ENCODE measurements at places on chromosomes 2 and 18.

DNA sequence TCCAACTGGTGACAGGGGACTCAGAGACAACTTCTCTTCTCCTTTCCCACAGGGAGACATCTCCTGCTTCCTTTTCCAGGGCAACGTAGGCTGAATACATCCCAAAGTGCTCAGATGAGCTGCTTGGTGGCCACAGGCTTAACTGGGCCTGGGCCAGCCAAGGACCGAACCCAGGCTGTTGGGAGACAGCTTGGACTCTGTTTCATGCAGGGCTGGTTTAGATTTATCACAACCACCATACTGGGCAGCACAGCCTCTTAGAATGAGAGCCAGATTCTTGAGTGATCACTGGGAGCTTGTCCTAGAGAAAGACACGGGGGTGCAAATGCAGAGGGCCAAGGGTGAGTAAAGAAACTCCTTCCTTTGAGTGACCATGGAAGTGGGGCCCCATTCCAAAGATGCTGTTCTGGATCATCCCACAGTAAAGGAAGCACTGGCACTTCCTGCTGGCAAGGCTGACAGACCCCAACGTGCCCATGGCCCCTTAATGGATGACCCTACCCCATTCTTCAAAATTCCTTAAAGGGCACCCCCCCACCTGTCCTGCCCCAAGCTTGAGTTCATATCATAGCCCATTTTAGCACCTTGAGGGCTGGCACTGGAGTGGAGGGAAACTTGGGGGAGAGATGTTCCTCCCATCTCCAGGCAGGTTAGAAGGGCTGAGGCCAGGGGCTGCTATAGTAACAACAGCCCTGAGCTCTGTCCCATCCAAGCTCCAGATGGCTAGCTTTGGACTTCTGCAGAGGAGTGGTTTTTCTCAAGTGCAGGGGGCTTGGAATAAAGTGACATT lies 84.1 kb downstream of the CAPN13 start:
- DNase-seq: no peak

- DNase-seq: no peak
Measured at GRCh38 chr18:48785091-48785614, 165.6 kb downstream of the SMAD7 start.

DNA sequence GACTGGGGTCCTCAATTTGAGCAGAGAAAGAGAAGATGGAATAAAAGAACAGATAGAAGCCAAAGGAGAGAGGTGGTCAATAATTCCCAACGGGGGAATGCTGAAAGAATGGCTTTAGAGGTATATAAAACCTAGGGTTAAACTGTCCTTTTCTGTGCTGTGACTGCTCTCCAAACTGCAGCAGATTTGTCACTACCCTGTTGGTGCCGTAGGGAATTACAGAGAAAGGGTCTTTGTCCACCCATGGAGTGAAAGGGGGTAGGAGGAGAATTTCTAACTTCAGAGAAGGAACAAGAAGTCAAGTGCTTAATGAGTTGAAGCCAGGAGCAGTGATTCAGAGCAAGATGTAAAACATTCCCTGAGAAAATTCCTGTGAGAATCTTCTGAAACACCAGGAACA lies 486.5 kb downstream of the NUP35 start:
- no peak for DNase-seq

DNA sequence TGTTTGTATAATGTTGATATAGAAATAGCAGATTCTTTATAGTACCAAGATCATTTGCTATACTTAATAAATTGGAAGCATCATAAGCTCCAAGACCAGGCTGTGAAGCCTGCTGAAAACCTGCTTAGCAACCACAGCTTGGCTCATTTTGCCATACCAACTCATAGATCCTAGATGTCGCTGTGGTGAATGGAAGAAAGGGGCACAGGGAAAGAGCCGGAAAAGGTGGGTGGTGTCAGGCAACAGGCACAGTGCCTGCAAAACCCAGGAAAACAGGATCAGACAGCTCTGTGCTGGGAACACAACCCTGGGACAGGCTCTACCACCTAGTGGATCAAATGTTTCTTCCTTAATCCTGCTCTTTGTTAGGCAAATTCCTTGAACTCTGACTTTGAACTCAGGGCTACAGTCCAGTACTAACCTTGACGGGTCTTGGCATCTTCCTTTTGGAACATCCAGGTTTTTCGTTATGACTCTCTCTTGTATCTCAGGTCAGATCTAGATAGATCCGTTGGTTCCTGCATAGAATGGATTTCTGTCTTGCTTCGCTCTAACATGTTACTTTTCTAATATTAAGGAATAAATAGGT lies 31.6 kb downstream of the TWSG1 start:
- DNase-seq: peak; percentile 33

GRCh38 chr2:210966330-210966729 lies 409.9 kb downstream of the CPS1 start:
- no peak for DNase-seq

GRCh38 chr18:49976795-49977560 lies 163.6 kb upstream of the ACAA2 start:
- DNase-seq: no peak

DNA sequence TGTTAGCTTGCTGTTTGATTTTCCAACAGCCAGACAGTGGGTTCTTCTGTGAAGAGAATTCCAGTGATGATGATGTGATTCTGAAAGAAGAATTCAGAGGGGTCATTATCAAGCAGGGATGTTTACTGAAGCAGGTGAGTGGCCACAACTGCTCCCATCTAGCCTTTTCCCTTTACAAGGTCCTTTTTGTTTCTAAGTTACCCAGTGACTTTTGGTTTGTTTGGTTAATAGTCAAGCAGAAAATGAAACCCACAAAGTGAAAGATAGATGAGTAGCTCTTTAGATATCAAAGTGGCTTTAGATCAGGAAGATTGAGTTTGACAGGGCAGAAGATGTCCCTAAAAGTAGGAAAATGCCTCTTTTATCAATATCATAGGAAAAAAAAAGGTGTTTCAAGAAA lies 23.3 kb downstream of the PLEK start:
- DNase-seq: no peak

DNA sequence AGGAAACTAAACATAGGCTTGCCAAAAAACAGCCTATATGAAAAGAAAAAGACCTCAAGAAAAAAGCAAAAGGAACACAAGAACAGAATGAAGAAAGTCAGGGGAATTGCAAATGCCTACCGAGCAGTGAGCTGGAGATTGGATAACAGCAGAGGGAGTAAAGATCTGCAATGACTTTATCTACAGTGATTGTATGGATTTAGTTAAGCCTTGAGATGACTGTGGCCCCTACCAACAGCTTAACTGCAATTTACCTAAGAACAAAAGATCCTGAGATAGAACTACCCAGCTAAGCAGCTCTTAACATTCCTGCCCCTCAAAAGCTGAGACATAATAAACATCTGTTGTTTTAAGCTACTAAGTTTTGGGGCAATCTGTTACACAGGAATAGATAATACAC lies 20.5 kb downstream of the LNPK start:
- DNase-seq: no peak

DNA sequence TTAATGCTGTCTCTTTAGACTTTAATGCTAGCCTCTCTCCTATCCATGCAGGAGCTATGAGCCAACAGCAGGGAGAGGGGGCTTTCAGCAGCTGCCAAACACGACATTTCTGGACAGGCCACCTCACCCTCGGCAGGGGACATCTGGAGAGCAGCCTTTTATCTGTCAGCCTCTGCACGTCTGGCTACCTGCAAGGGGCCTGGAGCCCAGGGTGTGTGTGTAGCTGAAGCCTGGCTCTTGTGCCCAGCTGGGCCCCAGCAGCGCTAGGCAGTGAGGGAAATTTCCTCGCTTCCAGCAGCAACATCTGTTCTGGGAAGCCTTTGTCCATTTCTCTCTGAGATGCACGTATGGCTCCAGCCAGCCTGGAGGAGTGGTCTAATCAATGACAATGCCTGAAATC lies 728.7 kb upstream of the ID2 start:
- DNase-seq: peak; percentile 52

- no peak for DNase-seq
Measured at GRCh38 chr2:122683018-122683417, 927.6 kb downstream of the TSN start.

DNA sequence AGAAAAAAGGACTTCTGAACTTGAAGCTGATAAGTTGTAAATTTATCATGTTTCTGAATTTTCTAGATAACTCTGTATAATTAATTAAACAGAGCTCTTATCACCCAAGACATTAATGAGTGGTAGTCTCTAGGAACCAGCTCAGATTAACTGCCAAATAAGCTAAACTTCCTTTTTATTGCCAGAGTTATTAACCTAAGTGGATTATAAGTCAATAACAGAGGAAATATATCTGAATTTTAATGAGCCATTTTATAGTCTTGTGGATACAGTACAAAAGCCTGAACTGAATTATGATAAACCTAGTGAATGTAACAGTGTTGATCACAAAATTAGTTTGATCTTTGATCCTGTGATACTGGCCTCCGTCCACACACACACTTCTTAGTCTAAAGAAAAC lies 111.5 kb downstream of the COMMD1 start:
- no peak for DNase-seq

GRCh38 chr2:234348081-234348480 lies 148.8 kb downstream of the ARL4C start:
- DNase-seq: no peak

- DNase-seq: no peak
Measured at GRCh38 chr18:42752916-42753315, 362.6 kb downstream of the RIT2 start.

DNA sequence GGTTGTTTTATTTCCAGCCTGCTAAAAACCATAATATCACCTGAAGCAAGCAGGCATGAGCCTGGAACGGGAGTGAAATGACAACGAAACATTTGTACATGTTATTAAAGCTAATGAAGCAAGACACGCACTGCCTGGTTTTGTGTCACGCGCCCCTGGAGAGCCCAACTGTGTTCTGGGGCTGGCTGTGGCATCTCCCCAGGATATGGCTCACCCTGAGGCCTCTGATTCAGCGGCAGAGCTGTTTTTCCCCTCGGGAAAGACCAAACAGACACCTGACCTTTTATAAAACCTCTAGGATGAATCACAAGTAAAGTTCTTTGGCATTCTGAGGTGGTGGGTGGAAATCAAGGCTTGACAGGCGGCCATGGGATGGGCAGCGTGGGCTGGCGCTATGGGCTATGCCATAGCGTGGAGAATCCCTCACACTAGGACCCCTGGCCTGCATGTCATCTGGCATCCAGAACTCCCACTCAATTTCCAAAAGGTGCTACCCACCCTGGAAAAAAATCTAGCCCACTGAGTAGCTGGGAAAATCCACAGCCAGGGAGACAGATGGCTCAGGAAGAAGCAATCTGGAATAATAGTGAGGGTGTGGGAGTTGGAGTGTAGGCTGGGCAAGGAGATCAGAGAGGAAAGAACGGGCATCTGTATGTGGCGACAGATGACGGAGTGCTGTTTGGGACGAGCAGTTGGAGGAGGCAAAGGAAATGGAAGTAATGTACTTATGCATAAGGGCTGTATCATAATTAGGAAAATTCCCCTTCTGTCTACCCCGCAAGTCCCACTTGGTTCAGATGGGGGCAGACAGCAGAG lies 262.0 kb downstream of the AFF3 start:
- DNase-seq: no peak

GRCh38 chr2:163878718-163879117 lies 142.9 kb upstream of the FIGN start:
- DNase-seq: peak; percentile 1

DNA sequence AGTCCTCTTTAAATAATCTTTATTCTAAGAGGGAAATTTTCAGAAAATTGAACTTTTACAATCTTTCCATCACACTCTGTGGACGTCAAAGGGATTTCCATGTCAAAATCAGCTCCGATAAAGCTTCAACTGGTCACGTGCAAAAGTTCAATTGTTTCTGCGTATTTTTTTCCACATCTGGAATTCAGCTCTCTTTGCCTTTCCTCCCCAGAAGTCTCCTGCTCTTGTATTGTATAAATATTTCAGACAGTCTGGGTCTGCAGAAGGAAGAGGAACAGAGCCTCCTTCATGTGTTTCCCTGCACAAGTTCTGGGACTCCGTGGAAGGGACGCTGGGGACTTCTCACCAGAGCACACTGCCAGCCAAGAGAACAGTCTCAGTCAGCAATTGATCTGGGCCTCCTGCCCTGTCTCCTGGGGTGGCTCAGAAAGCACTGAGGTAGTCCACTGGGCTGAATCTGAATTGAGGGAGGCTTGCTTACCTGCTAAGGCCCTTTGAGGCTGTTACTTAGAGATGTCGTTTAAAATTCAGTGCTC lies 251.5 kb downstream of the TFCP2L1 start:
- DNase-seq: no peak

- DNase-seq: no peak
Measured at GRCh38 chr2:131044757-131045150, 48.5 kb downstream of the FAM168B start.

- DNase-seq: no peak
Measured at GRCh38 chr2:122750808-122751207, 995.4 kb downstream of the TSN start.

DNA sequence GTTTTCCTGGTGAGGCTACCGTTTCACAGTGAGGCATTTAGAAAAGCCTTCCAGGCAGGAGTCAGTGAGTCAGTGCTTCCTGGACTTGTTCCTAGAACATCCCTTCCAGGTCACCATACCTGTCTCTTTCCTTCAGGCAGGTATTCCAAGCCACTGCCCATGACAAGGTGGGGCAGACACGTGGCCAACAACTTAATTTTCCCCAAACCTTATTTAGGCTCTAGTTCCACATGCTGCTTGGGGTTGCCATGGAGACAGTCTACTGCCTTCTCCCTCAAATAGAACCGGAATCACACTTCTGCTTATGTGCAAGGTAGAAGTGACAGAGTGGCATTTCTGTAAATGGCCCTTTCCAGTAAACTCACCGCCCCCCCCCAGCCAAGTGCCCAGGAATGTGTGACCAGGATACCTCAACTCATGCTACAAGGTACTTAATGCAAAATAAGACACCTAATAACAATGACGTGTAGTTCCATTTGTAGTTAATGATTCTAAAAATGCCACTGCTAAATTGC lies 258.3 kb downstream of the PRKCE start:
- DNase-seq: no peak

GRCh38 chr2:146602856-146603255 lies 1242.0 kb upstream of the ACVR2A start:
- DNase-seq: no peak

DNA sequence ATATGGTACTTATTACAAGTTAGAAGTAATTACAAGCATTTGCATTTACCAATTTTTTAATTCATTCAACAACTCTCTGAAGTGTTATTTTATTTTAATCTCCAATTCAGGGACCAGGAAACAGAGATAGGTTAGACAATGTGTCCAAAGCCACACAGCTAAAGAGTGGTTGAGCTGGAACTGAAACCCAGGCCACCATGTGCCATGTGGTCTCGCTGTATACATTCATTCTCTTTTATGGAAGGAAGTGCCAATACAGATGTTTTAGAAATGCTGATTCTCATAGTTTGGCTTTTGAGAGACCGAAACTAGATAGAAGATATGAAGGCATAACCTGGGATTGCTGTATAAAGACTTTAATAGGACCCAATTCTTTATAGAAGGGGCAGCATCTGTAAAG lies 684.6 kb upstream of the ID2 start:
- DNase-seq: no peak

DNA sequence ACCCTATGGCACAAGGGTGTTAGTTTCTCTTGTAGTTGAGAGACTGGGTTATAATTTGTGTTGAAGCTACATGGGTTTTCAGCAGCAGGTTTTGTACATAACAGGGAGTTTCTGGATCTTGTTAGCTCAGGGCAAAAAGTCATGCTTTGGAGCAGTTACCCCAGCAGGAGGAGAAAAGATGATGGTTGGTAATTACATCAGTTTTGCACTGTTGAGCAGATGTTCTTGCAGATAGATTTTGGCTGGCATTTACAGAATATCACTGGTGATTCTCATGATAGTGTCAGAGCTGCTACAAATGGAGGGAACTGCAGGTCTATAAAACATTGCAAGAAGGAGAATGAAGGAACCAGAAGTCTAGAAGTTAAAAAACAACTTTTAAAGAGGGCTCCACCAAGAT lies 215.2 kb upstream of the ATP5MC3 start:
- no peak for DNase-seq

All from NCI-H748 treated with DMSO at 0.1 percent for 48 hours (cell line).